ENCODE measurements at places on chromosomes 11 and 22.
A peak's percentile ranks its signal among the peaks of the same experiment; 100 is the strongest.

DNA sequence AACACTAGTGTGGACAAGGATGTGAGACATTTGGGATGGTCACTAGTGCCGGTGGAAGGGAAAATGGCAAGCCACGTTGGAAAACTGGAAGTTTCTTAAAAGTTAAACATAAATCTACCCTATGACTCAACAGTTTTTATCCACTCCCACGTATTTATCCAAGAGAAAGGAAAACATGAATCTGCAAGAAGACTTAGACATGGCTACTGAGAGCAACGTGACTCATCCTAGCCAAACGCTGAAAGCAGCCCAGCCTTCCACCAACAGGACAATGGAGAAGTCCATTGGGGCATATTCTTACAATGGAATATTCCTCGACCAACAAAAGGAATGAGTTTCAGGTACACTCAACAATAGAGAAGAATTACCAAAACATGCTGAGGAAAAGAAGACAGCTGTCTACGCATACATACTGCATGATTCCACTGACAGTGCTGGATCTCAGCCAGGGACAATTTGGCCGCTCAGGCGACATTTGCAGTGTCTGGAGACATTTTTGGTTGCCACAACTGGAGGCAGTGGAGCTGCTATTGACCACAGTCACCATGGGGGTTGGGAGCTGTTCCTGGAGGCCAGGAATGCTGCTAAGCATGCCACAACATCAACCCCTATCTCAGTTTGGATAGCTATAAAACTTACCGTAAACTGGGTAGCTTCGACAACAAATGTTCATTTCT lies 21.2 kb downstream of the SYT13 start:
- no peak for DNase-seq

DNA sequence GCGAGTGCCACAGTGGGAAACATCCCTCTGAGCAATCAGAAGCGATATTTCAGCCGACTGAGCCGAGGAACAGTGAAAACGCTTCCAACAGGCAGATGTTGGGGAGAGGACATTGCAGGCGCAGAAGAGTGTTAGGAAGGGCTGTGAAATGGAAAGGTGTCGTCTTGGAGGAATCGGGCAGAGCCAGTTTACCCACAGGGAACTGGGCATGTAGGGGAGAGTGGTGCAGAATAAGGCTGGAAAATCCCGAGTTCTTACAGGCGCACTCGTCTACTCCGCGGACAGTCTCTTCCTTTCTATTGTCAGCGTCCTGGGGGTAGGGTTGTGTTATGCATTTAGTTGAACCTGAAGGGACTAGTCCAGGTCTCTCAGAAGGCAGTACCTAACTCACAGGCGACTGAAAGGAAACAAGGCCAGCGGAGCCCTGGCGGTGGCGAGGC lies 1.1 kb upstream of the APLP2 start:
- DNase-seq, result peak; percentile 51

DNA sequence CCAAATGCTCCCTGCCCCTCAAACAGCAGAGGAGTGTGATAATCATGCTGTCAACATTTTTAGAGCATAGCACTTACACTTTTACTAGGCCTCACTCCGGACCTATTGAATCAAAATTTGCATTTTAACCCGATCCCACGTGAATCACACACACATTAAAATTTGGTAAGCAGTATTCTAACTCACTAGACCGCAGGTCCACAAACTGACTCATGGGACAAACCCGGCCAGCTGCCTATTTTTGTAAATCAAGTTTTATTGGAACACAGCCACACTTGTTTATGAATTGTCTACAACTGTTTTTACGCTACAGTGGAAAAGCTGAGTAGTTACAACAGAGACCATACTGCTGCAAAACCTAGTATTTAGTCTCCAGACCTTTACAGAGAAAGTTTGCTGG lies 43.3 kb downstream of the SNX19 start:
- DNase-seq, result no peak

DNA sequence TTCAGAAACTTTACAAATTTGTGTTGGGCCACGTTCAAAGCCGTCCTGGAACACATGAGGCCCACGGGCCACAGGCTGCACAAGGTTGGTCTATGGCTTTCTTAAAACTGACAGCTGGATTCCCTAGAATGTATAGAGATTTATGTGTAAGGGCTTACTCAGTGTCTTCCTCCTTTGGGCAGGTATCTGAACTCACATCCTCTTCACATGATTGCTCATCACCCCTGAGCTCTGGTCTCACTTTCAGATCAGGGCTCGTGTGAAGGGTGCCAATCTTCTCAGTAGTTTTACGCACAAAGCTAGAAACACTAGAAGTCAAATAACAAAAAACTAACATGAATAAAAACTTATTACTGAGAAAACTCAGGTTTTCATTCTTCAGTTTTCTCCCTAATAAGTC lies 27.1 kb downstream of the HPS5 start:
- no peak for DNase-seq

- DNase-seq, result no peak
Observed at GRCh38 chr11:72190631-72191071, 1.3 kb upstream of the FOLR1 start.

- DNase-seq, result peak; percentile 41
Observed at GRCh38 chr11:48019217-48019584, 38.8 kb downstream of the PTPRJ start.

DNA sequence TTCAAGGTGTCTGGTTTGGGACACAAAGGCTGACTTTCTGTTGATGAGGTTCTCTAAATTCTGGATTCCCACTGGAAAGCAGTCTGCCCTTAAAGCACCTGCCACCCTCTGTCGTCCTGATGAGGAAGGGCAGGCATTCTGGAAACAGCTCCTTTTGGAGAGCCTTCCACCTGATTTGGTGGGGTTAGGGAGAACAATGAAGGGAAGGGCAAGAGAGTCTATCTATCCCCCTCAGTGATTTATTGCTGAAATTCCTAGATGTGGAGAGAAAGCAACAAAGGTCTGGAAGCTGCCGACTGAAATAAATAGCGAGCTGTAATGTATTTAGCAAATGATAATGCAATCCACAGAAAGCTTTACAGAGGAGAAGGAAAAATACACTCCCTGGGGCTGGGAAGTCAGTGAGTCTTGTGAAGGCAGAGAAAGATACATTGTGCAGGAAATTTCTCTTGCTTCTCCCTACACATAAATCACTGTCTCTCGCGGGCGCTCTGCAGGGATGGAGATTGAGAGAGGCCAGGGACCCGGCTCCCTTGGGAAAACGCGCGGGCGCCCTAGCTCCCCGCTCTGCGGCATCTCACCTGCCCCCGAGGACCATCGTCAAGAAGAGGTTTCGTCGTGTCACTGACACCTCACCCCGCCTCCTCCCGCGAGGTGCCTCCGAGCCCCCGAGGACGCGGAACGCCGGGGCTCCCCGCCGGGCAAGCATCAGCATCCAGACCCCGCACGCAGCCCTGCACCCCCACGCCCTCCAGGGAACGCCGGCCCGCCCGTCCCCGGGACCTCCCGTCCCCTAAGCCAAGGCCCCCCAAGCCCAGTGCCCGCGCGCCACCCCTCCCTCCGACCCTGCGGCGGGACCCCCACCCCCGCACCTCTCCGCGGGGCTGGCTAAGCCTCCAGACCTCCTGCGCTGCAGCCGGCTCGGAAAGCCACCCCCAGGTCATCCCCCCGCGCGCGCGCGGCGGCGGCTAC lies 673 bp downstream of the CDON start:
- DNase-seq, result no peak

GRCh38 chr11:116473206-116473769 lies 299.5 kb downstream of the BUD13 start:
- DNase-seq, result no peak

- DNase-seq, result no peak
Observed at GRCh38 chr11:124481365-124482323, 36.1 kb upstream of the OR8B8 start.

- no peak for DNase-seq
Observed at GRCh38 chr11:95924414-95924760, 480 bp upstream of the MTMR2 start.

GRCh38 chr22:28108851-28109250 lies 189.8 kb upstream of the PITPNB start:
- DNase-seq, result no peak

GRCh38 chr11:46672381-46672839 lies 28.0 kb downstream of the ARHGAP1 start:
- DNase-seq, result no peak

DNA sequence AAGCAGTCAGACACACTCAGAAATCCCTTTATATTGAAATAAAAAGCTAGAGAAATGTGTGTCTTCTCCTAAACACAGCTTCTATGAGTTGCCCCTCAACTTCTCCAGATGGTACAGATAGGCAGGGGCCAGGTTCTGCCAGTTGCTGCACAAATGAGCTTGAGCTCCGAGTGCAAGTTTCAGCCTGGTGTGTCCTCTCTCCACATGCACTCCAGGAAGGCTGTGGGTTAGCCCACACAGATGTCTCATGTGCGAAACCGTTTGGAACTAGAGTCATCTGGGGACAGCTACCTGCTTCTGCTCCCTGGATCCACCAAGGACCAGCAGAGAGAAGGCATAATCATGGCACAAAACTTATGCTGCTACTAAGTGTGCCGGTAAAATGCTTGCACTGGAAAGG lies 812.6 kb downstream of the OPCML start:
- DNase-seq, result no peak

- no peak for DNase-seq
Observed at GRCh38 chr11:35969089-35970042, 25.5 kb downstream of the LDLRAD3 start.

- no peak for DNase-seq
Observed at GRCh38 chr11:46485856-46486443, 94.4 kb upstream of the CHRM4 start.

GRCh38 chr11:96257972-96258934 lies 84.7 kb downstream of the MAML2 start:
- DNase-seq, result peak; percentile 63

- DNase-seq, result no peak
Observed at GRCh38 chr11:45806072-45806933, 1.4 kb downstream of the SLC35C1 start.

Data from CD4-positive, alpha-beta T cell treated with Interleukin-2 at 100 ng/mL for 4 hours (primary cell).